ENCODE measurements at places on chromosomes 6 and 20.

GRCh38 chr6:26363882-26364701 is 906 bp upstream of the BTN3A2 start:
- DNase-seq: no peak

DNA sequence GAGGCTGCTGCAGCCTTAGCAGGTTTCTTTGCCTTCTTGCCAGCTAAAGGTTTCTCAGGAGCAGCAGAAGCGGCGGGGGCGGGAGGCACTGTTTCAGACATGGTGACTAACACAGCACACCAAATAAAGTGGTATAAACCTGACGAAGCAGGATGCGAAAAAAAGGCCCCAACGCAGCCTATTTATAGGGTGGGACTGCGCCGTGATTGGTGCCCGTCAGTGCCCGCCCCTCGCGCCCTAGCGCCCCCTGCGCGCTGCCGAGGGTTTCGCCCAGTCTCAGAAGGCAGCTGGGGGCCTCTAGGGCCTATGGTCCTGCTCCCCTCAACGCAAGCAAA is 55.0 kb downstream of the TRIM38 start:
- DNase-seq: no peak

DNA sequence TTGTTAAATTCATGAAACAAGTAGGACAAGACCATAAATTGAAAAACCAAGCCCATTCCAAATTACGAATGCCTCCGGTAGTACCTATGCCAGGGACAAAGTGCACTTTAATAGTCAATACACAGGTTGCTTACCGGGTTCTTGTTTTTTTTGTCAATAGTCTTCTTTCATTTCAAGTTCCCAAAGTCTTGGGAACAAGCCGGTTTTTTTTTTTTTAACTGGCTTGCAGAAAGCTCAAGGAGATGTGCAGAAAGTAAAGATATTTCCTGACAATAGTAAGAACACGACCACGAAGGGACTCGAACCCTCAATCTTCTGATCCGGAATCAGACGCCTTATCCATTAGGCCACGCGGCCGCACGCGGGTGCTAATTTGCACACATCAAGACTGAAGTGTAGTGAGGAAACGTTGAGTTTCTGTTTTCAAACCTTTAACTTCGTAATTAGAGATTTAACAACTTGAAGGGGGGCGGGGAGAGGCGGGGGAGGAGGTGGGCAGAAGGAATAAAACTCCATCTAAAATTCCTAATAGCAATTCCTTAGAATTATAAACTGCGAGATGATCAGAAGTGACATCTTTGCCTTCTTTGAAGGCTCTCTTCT is 181.0 kb downstream of the TRIM27 start:
- peak; percentile 79 for DNase-seq

DNA sequence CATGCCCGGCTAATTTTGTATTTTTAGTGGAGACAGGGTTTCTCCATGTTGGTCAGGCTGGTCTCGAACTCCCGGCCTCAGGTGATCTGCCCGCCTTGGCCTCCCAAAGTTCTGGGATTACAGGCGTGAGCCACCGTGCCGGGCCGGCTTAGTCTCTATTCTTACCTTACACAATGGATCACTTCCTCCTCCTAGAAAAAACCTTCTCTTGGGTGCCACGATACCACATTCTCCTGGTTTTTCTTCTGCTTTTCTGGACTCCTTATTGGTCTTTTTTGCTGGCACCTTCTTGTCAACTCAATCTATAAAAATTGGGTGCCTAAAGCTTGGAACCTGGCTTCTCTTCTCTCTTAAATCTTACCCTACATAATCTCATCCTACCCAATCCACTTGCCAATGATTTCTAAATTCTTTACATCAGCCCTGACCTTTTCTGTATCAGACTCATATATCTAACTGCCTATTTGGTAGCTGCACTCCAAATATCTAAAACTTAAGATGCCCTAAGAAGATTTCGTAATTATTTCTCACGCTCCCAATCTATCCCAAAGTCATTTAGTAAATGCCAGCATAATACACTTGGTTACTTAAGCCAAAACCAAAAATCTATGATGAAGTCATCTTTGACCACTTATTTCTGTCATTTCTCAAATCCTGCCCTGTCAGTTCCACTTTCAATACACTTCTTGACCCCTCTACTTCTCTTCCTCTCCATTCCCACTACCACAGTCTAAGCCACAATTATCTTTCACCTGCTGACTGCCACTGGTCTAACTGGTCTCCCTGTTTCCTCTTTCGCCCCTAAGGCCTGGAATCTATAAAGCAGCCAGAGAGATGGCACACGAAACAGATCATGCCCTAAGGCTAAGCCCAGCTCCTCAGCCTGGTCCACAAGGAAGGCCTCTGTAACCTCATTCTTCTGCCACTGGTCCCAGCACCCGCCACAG is 43.2 kb downstream of the ELMO2 start:
- no peak for DNase-seq

- DNase-seq: no peak
Measured at GRCh38 chr6:16933532-16933931, 168.3 kb upstream of the STMND1 start.

GRCh38 chr6:35439308-35439707 is 12.8 kb upstream of the FANCE start:
- DNase-seq: no peak

DNA sequence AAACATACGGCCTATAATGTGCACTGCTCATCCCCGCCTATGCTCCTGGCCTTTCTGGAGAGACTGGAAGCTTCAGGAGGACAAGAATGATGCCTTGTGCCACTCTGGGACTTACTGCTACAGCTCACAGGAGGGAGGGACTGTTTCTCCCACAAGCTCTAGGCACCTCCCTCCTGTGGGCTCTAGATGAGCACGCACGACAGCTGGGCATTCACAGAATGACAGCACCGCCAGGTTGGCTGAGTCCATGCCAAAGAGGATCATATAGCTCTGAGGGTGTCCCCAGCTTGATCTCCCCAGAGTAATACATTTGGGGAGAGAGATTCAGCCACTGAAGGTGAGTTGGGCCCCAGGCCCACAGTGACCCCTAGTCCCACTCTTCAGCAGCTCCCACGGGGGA is 10.1 kb upstream of the PGC start:
- no peak for DNase-seq

- DNase-seq: no peak
Measured at GRCh38 chr20:60035486-60035885, 77.3 kb downstream of the CDH26 start.

GRCh38 chr6:159107451-159108260 is 61.5 kb upstream of the FNDC1 start:
- DNase-seq: no peak
